ENCODE measurements at places on chromosomes 12 and 14.

- no peak for DNase-seq
These were observed 202.3 kb upstream of the SLC38A2 start for GRCh38 chr12:46574847-46575246.

- DNase-seq, result no peak
These were observed 128.0 kb downstream of the ETV6 start for GRCh38 chr12:11777451-11777850.

GRCh38 chr14:53108292-53109104 is 44.6 kb downstream of the DDHD1 start:
- DNase-seq, result no peak

DNA sequence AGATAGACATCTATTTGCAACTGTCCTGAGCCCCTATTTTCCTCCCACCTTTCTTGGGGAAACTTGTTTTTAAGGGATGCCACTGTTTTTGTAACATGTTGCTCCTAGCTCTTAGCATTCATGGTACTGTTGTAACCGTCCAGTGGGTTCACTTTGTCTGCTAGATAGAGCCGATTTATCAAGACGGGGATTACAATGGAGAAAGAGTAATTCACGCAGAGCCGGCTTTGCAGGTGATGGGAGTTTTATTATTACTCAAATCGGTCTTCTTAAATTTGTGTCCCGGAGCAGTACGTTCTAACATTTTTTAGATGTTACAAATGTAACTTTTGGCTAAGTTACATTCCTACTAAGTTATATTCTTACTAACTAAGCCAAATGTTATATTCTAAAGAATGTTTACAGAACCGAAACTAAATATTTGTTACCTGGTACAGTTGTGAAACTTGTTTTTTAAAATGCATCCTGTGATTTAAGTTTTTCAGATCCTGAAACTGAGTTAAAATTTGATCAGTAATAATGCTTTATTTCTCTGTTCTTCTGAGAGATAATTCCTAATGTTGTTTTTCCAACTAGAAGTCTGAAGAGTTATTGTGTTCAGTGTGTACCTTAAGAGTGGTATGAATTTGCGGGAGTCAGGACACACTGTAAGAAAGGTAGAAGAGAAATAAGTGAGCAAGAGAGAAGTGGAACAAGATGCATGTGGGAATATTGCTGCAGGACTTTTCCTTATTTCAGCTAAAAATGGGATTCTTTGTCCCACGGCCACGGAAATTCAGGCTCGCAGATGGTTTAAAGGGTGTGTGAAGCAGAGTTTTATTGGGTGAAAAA is 20.6 kb upstream of the CLEC2D start:
- DNase-seq, result no peak

DNA sequence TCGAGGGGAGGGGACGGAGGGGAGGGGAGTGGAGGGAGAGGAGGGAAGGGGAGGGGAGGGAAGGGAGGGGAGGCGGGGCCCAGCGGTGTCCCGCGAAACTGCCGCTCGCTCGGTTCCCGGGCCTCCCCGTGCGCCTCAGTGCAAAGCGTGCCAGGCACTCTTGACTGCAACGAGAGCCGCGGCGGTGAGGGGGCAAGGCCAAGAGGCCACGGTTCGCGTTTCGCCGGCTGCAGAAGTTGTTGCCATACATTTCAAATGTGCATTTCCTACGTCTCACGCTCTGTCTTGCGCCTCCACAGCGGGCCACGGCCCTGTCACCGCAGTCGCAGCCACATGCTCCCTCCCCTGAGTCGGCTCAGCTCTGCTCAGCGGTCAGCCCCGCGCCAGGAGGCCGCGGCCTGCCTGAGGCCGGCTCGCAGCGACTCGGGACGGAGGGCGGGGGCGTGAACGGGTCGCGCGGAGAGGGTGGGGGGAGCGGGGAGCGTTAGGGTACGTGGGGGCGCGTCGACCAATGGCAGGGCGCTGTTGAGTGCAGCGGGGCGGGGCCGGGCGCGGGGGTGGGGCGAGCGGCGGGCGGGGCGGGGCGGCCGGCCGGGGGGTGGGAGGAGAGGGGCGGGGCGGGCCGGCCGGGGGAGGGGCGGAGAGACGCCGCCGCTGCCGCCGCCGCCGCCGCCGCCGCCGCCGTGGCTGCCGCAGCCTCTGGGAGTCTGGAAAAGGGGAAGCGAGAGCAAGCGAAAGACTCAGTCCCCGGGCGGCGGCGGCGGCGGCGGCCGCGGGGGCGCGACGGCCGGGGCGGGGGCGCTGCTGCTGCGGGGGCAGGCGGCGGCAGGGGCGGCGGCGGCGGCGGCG is at the start of gene PPP2R5C:
Gene PPP2R5C, plus strand, starts transcription at position 678 of the 849 bp plus-strand sequence. CDS start 185 bp downstream, outside the sequence.
- DNase-seq, result peak; percentile 74

GRCh38 chr14:69317102-69317755 is 57.3 kb downstream of the GALNT16 start:
- no peak for DNase-seq

GRCh38 chr14:71115821-71116567 is 208.7 kb downstream of the PCNX1 start:
- no peak for DNase-seq

DNA sequence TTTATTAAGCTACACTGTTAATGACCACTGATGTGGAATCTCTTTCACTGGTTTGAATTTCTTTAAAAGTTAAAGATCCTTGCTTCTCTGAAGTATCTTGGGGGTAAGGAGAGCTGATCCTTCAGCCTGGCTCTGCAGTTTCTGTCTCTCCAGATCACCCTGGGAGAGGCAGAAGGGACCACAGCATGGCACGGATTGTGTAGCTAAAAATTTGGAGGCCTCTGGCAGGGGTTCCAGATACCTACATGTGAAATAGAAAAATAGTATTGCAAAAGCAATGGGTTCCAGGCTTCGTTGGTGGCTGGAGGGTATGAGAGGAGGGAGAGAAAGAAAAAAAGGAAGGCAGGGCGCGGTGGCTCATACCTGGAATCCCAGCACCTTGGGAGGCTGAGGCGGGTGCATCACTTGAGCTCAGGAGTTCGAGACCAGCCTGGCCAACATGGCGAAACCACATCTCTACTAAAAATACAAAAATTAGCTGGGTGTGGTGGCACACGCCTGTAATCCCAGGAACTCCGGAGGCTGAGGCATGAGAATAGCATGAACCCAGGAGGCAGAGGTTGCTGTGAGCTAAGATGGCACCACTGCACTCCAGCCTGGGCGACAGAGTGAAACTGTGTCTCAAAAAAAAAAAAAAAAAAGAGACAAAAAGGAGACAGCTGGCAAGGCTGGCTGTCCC is 3.4 kb downstream of the CHST11 start:
- DNase-seq, result no peak

- no peak for DNase-seq
These were observed 11.1 kb upstream of the TMTC1 start for GRCh38 chr12:29794862-29795261.

DNA sequence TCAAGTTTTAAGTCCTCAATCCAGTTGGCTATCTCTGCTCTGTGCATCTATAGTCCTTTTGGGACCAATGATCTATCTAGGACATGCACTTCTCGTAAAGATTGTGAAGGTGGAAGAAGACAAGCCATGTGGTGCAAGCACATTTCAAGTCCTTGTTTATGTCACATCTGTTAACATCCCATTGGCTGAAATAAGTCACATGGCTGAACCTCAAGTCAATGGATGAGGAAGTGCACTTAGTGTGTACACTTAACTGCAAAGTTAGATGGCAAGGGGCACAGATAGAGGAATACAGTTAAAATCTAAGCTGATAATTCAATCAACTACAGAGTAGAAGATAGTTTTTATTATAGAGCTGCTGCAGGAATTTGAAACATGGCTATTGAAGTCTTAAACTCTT is 362.8 kb upstream of the TBX3 start:
- DNase-seq, result no peak

- DNase-seq, result no peak
These were observed 360.5 kb downstream of the APAF1 start for GRCh38 chr12:99005601-99006000.

DNA sequence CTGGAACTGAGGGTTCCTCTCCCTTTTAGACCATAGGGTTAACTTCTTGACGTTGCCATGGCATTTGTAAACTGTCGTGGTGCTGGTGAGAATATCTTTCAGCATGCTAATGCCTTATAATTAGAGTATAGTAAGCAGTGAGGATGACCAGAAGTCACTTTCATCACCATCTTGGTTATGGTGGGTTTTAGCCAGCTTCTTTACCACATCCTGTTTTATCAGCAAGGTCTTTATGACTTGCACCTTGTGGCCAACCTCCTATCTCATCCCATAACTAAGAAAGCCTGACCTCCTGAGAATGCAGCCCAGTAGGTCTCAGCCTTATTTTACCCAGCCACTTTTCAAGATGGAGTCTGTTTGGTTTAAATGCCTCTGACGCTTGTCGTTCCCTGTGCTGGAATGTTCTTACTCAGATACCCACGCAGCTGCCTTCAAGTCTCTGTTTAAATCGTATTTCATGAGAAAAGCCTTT is 44.2 kb downstream of the BBS10 start:
- DNase-seq, result no peak

DNA sequence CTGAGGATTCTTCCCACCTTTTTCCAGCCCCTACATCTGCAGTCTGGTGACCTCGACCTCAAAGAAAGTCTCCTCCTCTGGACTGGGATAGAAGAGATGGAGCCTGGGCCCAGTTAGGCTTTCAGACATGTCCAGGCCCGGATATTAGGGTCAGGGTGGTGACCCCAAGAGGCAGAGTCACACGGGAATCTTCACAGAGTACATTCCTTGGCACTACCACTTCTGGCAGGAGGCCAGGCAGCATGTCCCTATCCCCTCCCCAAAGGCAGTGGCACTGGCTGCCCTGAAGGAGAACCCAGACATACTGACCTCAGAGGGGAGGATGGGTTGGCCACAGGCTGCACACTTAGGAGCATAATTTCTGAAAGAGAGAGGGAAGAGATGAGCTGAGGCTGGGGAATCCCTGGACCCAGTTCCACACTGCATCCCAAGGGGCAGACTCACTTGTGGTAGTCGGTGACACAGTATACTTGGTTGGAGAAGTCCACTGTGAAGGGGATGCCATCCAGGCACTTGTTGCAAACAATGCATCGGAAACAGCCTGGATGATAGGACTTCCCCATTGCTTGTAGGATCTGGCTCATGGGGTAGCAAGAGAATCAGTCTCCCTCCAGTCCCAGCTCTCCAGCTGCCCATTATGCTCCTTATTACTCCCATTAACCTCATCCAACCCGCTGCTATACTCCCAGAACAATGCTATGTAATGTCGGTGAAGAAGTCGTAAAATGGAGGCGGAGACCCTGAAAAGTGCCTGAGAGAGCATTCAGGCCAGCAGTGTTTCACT is 7.6 kb downstream of the AJUBA start:
- DNase-seq, result no peak

- DNase-seq, result no peak
These were observed 300.9 kb upstream of the DCN start for GRCh38 chr12:91483471-91483985.

DNA sequence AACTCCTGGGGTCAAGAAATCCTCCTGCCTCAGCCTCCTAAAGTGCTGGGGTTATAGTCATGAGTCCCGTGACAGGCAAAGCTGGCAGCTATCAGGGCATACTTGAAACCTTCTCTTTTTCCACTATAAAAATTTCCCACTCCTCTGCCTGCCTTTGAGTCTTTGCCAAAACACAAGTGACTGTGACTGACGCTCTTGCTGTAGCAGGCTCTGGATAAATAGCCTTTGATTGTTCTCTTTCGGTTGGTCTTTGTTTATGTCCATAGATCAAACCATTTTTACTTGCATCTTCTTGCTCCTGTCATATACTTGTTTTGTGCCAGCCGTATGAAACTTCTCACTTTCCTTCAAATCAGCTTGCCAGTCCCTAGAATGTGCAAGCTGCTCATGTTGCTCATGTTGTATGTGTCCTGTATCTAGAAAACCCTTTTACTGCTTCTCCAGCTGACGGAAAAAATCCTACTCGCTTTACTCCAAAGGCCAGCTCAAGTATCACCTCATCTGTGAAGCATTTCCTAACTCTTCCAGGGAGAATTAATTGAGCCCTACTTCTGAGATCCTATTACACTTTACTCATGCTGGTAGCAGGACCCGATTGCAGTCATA is 73.1 kb downstream of the RESF1 start:
- no peak for DNase-seq

- DNase-seq, result no peak
These were observed 253.4 kb upstream of the SFSWAP start for GRCh38 chr12:131457331-131458047.

- no peak for DNase-seq
These were observed 84.0 kb downstream of the ACTN1 start for GRCh38 chr14:68894802-68895703.

DNA sequence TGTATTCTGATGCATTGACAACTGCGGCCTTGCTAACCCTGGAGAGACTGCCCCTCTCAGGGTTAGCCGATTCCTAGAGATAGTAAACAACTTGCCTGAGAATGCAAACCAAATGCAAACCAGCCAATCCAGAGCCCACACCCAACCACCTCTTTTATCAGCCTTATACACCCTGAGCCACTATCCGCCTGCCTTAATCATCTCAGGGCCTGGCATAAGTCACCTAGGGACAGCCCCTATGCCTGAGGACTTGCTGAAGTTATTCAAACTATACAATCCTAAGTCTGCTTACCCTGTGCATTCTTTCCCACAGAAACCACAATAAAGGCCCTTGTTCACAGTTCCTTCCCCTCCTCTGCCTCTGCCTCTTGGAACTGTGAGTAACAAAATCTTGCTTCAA is 177.2 kb downstream of the KCNA5 start:
- DNase-seq, result no peak

GRCh38 chr14:72519543-72519942 is 374.4 kb downstream of the DPF3 start:
- DNase-seq, result no peak

- no peak for DNase-seq
These were observed 143.4 kb downstream of the CHST11 start for GRCh38 chr12:104600036-104600712.

- DNase-seq, result no peak
These were observed 58.3 kb downstream of the ANAPC7 start for GRCh38 chr12:110345176-110345661.

GRCh38 chr12:87804386-87804785 is 224.8 kb downstream of the C12orf50 start:
- no peak for DNase-seq

DNA sequence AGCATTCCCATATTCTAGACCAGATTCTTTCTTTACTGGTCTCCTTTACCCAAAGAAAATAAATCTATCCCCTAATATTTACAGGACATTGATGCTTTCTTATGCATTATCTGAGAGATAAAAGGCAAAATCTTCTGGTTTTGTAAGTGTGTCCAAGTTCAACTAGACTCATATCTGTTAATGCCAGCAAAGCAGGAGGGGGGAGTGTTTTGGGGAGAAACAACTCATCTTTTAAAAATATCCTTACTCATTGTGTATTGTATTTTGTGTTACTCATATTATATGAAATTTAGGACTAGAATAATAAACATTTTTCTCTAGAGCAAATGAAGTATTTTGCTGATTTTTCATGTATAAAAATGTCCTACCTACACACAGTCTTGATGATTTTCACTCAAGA is 54.8 kb downstream of the SAMD4A start:
- no peak for DNase-seq

- no peak for DNase-seq
These were observed 45.7 kb upstream of the PRPF39 start for GRCh38 chr14:45038256-45038655.

- no peak for DNase-seq
These were observed 20.6 kb downstream of the LIN52 start for GRCh38 chr14:74105381-74105780.
